Kidney capillary endothelial cell (primary cell): ENCODE measurements at places on chromosomes 13 and 19.

- no peak for DNase-seq
These were observed 25.8 kb upstream of the TINCR start for GRCh38 chr19:5593343-5594255.

- peak; percentile 81 for DNase-seq
These were observed 6.4 kb upstream of the DMWD start for GRCh38 chr19:45798995-45799517.

GRCh38 chr19:7137120-7137519 lies 67.6 kb downstream of the ZNF557 start:
- DNase-seq: no peak

DNA sequence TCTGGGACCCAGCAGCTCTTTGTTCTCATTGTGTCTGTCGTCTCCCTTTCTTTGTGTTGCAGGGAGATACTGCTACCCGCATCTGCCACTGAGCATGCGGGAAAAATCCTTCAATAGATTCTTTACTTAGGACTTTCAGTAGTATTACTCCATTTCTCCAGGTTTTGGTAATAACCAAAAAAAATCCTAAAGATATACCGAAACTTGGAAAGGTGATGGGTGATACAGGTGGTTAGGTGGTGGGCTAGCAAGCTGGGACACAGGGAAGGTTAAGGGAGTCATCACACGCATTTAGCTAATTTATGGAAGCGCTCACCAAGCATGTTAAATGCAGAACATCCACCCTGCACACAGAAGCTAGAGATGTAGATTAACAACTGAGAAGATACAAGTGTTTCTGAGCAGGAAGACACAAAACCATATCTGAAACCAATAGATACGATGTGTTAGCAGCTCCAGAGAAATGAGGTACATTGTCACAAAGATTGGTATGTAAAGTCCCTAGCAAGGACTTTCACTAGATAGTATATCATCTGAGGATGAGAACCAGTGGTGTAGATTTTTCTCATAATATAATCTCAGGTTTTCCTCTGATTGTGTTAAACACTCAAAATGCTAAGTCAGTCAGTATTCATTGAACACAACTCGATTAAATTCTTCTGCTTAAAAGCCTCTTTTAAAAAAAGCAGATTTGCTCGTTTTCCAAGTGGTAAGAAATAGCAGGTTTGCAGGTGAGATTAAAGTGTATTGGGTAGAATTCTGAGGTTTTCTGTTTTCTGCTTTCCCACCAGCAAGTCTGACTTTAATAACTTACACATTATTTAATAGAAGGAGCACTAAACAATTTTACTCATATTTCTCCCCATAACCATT lies 1.2 kb upstream of the SLAIN1 start:
- no peak for DNase-seq

DNA sequence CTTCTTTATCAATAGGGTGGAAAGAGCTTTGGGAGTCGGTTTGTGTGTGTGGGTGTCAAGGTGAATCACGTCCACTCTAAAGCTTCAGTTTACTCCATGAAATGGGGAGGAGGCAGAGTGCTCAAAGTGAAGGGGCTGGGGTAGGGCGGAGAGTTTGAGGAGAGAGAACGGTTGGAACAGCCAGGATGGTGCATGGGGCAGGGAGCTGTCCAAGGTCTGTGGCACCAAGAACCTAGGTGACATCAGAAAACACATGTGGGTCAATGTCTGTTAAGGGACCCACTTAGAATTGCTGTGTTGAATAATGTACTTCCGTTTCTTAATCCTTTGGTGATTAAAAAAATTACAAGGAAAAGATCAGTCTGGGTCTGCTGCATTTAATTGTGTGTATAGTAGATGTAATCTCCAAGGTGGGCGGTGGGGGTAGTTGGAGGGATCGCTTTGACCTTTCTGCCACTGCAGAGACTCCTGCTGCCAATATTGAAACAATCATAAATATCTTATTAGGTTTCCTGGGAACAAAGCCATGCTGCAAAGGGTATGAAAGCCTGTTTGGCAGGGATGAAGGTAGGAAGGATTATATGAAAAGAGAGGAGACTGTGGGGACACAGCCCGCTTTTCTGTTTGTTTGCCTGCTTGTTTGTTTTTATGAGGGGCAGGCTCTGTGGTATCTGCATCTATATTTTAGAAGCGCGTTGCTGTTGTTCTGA lies 122.3 kb downstream of the ATP8A2 start:
- DNase-seq: no peak

DNA sequence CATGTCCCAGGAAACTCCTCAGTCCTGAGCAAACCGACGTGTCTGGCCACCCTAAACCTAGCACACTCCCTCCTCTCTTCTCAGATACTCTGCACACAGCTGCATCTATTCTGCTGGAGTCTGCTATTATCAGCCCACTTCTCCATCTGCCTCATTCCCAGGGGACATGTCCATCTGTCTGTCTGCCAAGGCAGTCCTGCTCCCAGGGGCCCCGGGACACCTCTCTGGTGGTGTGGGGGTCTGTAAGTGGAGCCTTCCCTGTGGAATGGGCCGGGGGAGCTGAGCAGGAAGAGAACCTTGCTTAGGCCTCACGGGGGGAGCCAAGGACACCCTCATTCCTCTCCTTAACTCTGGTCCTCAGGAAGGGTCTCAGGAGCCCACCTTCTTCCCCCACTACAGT lies 72.7 kb downstream of the ERICH6B start:
- DNase-seq: no peak

GRCh38 chr13:59182241-59182640 lies 981.5 kb downstream of the DIAPH3 start:
- no peak for DNase-seq

DNA sequence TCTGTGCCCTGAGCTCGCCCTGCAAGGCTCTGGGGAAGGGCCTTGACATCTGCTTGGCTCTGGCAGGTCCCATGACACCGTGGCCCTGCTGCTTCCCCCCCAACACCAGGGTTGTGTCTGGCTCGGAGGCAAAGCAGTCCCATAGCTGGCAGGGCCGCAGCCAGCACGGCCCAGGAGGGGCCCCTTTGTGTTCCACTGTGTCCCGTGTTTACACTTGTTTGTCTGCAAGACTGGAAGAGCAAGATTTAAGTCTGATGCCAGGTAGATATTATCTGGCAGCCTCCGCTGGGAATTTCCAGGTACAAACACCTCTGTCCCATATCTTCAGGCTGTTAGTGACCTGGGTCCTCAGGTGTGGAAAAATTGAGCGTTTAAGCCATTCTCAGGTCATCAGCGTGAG lies 44.3 kb downstream of the MCF2L start:
- DNase-seq: no peak
